ENCODE measurements at places on chromosomes 13 and 19.

- peak; percentile 9 for DNase-seq
These were observed 125.1 kb downstream of the AKAP11 start for GRCh38 chr13:42396901-42397655.

DNA sequence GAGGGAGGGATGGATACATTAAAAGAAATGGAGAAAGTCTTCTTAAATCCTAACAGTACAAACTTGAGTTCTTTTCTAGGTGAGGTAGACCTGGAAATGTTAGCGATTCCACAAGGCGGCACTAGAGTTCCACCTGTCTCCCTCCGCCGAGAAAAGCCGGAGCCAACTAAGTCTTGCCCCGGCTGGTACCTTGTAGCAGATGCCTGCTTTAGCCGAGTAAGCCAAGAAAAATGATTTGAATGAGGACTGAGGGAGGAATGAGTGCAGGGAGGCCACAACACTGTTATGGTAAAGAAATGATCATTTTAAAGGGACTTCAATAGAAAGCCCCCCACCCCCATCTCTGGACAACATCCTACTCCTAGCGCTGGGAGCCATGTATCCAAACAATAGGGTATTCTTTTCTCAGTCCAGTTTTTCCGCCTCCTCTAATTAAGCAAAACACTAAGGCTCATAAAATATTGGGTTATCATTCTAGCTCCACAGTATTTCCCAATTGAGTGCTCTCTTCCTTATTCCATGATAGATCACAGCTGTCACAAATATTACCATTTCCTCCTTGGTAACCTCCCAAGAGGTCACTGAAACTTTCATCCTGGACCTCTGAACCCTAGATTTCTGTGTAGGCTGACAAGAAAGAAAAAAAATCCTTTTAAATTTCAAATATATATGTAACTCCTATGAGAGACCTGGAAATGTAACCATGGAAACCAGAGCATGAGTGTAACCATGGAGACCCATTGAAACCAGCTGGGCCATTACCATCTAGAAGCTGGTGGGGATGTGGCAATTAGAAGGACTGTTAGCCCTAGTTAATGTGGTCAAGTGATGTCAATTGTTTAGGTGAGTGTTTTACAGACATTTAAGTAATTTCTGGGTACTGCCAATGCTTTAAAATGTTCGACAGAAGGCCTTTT, 58.3 kb downstream of the GPALPP1 start:
- DNase-seq: peak; percentile 72

- DNase-seq: no peak
These were observed 636 bp downstream of the SF3A2 start for GRCh38 chr19:2237051-2237868.

DNA sequence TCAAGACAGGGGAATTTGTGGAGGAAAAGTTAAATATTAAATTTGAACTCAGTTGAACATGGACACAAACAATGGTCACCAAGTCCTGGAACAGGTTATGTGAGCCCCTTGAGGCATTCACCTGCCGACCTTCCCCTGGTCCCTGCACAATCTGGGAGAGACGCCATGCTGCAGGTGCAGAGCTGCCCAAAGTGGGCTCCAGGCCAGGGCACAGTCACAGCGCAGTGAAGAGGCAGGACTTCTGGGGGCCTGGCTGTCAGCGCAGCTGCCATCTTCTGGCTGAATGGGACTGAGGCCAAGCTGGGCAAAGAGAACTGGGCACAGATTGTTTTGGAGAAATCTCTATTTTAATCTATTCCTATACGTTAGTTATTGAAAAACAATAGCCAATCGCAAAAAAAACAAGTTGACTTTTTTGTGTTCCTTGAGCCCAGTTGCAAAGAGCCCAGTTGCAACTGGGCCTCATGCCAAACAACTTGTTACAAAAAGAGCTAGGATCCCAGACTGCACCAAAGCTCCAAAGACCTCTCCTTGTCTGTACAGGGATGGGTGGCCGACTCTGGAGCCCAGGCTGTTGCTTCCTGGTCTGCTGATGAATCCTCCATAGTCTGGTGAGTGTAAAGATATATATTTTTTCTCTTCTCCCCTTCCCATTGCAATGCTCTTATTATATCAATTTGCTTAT, 1.2 kb upstream of the ZNF626 start:
- DNase-seq: no peak

GRCh38 chr13:36981156-36981743, 17.9 kb downstream of the ALG5 start:
- no peak for DNase-seq

DNA sequence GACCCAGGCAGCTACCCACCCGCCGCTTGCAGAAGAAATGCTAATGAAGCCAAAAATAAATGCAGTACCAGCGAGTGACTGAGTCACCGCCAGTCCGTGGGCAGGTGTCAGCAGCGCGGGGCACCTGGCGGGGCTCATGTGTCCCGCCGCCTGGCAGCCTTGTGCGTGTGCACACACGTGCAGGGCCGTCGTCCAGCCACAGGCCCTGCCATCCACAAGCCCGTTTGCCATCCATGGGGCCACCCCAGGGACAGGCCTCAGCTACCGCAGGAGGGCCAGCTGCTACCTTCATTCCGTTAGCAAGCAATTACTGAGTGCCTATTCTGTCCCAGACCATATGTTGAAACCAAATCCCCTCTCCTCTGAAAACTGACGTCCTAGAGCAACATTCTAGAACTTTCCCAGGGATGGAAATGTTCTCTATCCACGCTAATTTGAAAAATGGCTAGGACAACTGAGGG, 20.5 kb downstream of the NCAN start:
- DNase-seq: peak; percentile 49

DNA sequence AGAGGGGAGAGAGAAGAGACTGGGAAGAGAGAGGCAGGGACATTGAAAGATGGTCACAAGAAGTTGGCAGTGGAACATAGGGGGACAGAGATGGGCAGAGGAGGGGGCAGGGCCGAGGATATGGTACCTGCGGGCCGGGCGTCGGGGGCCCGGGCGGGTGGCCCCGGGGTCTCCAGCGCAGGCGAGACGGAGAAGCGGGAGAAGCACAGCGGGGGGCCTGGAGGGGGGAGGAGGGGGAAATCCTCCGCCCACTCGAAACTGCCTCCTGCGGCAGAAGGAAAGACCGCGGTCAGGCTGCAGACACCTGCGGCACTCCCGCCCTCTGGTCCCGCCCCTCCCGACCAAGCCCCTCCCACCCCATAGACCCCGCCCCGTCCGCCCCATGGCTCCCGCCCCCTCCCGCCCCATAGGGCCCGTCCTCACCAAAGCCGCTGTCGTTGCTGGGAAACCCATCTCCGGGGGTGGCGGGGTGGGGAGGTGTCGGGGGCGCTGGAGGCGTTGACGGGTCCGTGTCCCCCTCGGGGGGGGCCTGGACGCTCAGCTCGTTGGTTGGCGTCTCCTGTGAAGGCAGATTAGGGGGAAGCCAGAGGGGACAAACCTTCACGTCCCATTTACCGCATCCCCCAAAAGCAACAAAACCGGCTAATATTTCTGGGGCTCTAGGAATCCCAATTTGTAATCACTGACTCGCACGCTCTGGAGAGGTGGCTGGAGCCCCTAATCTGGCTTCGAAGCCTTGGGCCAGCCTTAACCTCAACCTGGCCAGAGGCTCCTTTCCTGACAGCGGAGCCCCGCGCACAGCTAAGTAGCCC, 20.4 kb downstream of the LMTK3 start:
- peak; percentile 41 for DNase-seq

GRCh38 chr13:27004326-27004725, 167.3 kb downstream of the USP12 start:
- no peak for DNase-seq

DNA sequence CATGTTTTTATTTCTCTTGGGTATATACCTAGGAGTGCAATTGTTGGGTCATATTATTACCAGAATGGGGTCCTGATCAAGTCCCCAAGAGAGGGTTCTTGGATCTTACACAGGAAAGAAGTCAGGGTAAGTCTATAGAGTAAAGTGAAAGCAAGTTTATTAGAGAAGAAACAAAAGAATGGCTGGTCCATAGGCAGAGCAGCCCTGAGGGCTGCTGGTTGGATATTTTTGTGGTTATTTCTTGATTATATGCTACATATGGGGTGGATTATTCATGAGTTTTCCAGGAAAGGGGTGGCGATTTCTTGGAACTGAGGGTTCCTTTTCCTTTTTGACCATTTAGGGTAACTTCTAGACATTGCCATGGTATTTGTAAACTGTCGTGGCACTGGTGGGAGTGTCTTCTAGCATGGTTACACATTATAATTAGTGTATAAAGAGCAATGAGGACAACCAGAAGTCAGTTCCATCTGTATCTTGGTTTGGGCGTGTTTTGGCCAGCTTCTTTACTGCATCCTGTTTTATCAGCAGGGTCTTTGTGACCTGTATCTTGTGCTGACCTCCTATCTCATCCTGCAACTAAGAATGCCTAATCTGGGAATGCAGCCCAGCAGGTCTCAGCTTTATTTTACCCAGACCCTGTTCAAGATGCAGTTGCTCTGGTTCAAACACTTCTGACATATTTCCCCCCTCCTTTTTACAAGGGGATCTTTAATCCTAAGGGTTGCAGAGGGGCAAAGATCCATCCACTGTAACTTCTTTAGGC, 41.1 kb downstream of the CEACAM1 start:
- no peak for DNase-seq

Measured in amygdala (tissue), 56 donors.